ENCODE measurements at places on chromosomes 4 and X.

DNA sequence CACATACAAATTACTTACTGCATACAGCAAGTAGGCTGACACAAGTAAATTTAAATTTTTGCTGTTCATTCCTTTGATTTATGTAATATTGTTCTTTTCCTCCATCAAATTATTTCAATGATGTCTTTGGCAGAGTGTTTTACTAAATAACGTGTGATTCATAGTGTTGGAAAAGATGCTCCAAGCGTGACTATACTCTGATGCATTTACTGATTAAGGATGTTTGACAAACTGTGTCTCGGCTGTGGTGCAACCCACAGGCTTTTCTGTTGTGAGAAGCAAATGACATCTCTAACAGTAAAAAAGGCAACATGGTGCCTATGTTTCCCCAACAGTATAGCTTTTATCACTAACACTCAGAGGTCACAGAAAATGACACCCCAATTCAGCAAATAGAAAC, 540.9 kb downstream of the PPP4R3C start:
- no peak for DNase-seq

GRCh38 chrX:66756717-66757116, 117.8 kb upstream of the EDA2R start:
- DNase-seq: no peak

DNA sequence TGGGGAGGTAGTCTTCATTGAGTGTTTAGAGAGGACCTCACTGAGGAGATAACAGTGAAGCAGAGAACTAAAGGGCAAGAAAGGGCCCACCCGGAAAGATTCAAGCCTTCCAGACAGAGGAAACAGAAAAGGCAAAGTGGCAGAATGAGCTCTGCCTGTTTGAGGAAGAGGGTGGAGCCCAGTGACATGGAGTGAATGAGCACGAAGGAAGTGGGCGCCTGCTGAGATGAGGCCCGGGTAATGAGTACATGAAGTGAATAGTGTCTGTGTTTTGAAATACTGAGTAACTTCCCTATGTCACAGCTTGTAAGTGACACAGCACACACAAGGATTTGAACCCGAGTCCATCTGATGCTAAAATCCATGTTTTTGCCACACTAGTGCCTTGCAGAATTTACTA, 32.5 kb upstream of the TLR2 start:
- no peak for DNase-seq

DNA sequence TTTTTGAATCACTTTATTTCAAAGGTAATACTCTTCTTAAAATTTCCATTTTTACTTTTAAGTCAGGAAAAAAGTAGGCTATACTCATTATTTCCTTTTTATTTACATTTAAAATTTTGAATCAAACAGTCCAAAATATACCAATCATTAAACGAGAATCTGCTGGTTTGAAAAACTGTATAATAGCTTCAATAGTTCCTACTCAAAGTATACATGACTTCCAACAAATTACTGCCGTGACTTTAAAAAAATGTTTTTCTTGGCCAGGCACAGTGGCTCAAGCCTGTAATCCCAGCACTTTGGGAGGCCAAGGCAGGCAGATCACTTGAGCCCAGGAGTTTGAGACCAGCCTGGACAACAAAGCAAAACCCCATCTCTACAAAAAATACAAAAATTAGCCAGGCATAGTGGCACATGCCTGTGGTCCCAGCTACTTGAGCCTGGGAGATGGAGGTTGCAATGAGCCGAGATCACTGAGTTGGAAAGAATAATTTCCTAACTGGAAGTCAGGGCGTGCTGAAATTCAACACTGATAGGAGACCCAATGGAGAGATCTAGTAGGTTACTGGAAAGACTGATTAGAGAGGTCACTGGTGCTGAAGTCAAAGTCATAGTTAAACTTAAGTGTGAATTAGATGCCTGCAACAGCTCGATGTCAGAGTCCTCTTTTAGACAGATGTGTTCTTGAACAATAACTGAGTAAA, 9.0 kb downstream of the KLHL8 start:
- DNase-seq: no peak

- no peak for DNase-seq
Observed at GRCh38 chr4:28772788-28773187, 1912.1 kb downstream of the STIM2 start.

GRCh38 chrX:11386812-11387211, 93.6 kb downstream of the AMELX start:
- no peak for DNase-seq

- no peak for DNase-seq
Observed at GRCh38 chr4:174586651-174587050, 64.4 kb upstream of the HPGD start.

DNA sequence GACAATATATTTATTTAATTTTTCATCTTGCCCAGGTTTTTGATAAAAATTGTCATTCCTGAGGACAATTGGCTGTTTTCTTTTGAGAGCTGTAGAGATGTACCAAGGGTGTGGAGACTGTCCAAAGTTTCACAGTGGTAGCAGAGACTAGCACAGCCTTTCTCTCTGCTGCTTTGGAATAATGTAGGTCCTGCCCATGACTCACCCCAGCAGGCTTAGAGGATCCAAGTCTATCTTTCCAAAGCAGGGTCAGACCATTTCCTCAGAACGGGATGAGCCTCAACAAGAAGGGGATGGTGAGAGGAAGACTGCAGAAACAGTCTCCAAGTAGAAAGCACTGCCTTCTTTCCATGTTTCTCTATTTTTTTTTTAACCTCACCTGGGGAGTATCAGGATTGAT, 131.5 kb upstream of the RPL34 start:
- DNase-seq: no peak

DNA sequence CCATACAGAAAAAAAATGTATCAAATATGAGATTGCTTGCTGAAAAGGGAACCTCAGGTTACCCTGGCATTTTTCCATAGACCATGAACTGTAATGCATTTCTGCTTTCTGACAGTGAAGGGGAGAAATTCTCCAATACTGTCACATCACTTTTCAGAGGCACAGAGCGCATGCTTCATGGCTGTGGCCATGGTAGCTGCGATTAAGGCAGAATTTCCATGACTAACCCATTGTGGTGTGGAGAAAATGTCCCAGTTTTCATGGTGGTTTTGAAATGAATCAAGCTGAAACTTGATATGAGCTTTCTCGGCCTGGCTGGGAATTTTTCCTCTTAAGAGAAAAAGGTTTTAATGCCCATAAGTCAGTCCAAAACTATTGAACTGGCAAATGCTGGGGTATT, 39.5 kb upstream of the MAP3K15 start:
- DNase-seq: no peak

- no peak for DNase-seq
Observed at GRCh38 chr4:33959519-33959918, 2284.8 kb downstream of the ARAP2 start.

Measured in LNCaP clone FGC (cell line).